ENCODE measurements at places on chromosomes 4 and X. TPM values are rescaled to one million over a fixed set of nuclear protein-coding genes. Genes with fewer than 3 reads are reported as not detected.

Gene SUPT20HL1
- total RNA-seq, result not detected

Gene ABCG2
- 2.2 TPM for total RNA-seq

Gene POU3F4
- not detected for total RNA-seq

Gene ENPEP
- total RNA-seq, result 0.32 TPM

Gene PITX2
- 7.8 TPM for total RNA-seq

Gene ARR3
- not detected for total RNA-seq

Gene POLN
- total RNA-seq, result 1.6 TPM

Gene SERTM2
- total RNA-seq, result 1.3 TPM

Gene STX18
- 24.2 TPM for total RNA-seq

Gene TAF7L
- total RNA-seq, result 0.32 TPM

Gene ZFYVE28
- 3.2 TPM for total RNA-seq

Gene LONRF3
- 0.43 TPM for total RNA-seq

Gene VSIG4
- not detected for total RNA-seq

Gene DKK2
- total RNA-seq, result under 0.01 TPM

Gene GAGE12H
- total RNA-seq, result not detected

Gene TCEAL6
- not detected for total RNA-seq

Gene CCSER1
- not detected for total RNA-seq

Gene UGT2A1
- not detected for total RNA-seq

Gene CCDC158
- total RNA-seq, result under 0.01 TPM

Gene ZNF182
- 3.2 TPM for total RNA-seq

Gene GBA3
- not detected for total RNA-seq

Gene SHROOM4
- 0.43 TPM for total RNA-seq

Gene NDNF
- 0.32 TPM for total RNA-seq

All from fibroblast of villous mesenchyme (primary cell).